ENCODE measurements at places on chromosomes 7 and 10.

GRCh38 chr10:132723330-132723970 is 62.5 kb downstream of the NKX6-2 start:
- no peak for DNase-seq

- DNase-seq = no peak
These were observed 8.5 kb upstream of the HK1 start for GRCh38 chr10:69269761-69270160.

DNA sequence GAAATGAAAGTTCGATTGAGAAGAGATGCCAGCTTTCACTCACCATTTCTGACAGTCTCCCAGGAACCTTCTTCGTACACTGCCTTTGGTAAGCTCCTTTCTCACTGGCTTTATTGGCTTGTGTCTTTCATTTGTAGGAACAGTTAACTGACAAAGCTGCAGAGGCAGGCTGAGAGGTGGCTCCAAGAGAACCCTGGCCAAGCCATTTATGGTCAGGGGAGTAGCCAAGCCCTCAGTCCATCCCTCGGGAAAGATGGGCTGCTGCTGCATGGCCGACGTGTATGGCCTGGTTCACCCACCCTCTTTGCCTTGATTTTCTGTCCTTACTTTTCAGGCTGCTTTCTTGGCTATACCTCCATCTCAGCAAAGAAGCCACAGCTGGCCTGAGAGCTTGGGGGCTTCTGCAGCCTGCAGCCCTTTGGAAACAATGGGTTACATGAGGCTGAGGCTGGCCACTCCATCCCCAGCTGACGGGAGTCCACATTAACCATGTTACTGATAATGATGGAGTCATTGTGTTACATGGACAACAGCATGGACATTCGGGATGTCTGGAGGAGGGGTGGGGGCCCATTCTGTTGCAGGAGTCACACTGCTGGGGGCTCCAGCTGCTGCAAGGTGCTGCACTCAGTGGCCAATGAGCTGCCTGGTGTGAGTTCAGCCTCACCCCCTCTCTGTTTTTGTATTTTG is at the start of gene OPALIN:
OPALIN (minus strand) TSS at position 152 of the 690 bp plus-strand sequence; CDS start at position 46, 106 bp downstream.
- no peak for DNase-seq

GRCh38 chr7:71016401-71016800 is 115.5 kb upstream of the GALNT17 start:
- no peak for DNase-seq

DNA sequence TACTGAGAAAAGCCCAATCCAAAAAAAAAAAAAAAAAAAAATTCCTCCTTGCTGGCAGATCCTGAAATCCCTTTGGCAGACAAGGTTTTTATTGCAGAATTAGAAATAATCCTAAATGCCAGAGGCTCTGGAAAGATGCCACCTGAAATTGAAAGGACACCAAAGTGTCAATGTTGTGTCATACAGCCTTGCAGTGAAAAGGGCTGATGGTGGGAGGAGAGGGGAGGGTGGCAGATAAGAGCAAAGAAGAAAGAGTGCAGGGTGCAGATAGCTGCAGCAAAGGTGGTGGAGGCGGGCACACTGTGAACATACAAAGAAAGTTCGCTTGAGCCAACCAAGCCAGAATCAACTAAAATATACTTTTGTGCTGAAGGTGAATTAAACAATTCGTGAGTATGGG is 8.2 kb upstream of the OPTN start:
- no peak for DNase-seq

- no peak for DNase-seq
These were observed 4.2 kb downstream of the CPVL start for GRCh38 chr7:29142021-29142727.

DNA sequence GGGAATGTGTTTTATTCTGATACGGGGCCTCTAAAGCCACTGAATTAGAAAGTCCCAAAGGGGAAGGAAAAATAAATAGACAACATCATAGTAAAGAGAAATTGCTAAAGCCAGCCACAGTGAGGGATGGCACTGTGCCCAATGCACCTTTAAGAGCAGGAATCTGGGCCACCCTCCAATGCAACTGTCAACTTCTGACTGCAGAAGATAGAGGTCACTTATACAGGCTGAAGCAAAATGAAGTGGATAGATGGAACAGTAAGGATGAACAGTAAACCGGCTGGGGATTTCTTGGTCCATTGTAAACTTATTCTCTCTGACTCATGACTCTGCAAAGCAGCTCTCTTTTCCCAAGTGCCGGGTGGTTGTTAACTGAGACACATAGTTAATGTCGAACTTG is 54.0 kb upstream of the KCNIP2 start:
- DNase-seq = no peak

- no peak for DNase-seq
These were observed 201.3 kb downstream of the JCAD start for GRCh38 chr10:29857843-29858701.

- DNase-seq = peak; percentile 3
These were observed 89.8 kb downstream of the CREM start for GRCh38 chr10:35216303-35216905.

- peak; percentile 18 for DNase-seq
These were observed 139.2 kb downstream of the ETV1 start for GRCh38 chr7:13850185-13850752.

GRCh38 chr7:81005254-81005653 is 86.4 kb upstream of the SEMA3C start:
- no peak for DNase-seq

DNA sequence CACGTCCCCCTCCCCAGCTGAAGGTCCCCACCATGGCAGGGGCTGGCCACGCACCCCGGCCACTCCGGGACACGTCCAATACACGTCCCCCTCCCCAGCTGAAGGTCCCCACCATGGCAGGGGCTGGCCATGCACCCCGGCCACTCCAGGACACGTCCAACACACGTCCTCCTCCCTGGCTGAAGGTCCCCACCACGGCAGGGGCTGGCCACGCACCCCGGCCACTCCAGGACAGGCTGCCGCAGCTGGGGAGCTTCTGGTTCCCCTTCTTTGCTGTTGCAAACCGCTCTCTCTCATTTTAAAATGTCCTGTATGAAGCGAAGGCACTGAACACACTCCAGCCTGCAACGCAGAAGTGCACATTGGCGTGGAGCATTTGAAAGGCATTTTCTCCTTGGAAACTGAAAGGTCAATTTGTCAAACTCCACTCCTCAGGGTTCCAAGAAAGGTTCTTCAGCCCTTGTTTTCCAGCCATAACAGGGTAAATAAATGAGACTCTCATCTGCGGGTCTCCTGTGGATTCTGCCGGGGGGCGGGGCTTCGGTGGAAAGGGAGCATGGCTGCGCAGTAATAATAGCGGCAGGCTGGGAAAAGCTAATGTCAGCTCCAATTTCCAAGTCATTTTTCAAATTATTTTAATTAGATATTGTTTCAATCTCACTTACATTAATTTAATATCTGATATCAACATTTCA is 580.3 kb downstream of the DNAJB6 start:
- DNase-seq = peak; percentile 12

- peak; percentile 65 for DNase-seq
These were observed 8.3 kb downstream of the PCBD1 start for GRCh38 chr10:70880077-70880534.

Measured in NCI-H1417 (cell line).